Fibroblast of the aortic adventitia (primary cell): ENCODE measurements at places on chromosomes 4 and X. TPM values are rescaled to one million over a fixed set of nuclear protein-coding genes. Genes with fewer than 3 reads are reported as not detected.

Gene AMBN
- total RNA-seq = not detected in 2 replicates

- DNase-seq = no peak
Measured at GRCh38 chrX:47648376-47648775, 2.0 kb downstream of the ELK1 start.

DNA sequence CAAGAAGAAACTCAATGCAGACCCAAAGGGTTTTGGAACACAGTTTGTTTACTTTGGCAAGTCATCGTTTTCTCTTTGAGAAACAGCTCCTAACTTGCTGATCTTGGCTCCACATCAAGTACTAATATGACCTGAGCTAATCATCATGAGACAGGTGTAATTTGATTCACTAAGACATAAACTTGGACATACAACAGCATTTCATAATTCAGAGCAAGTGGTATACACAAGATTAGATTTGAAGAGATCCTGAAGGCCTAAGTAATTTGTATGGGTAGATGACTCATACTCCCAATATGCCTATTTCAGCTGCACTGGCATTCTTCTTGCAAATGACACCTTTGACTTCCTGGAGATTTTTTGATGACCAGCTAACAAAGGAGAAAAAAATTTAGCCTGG, 1521.7 kb downstream of the RPA4 start:
- DNase-seq = no peak

- no peak for DNase-seq
Measured at GRCh38 chrX:34144246-34144645, 12.1 kb upstream of the FAM47A start.

Gene TMEM150C
- 0.45 and 1.9 TPM in 2 replicates for total RNA-seq

- DNase-seq = no peak
Measured at GRCh38 chr4:135838889-135839288, 1637.3 kb upstream of the PABPC4L start.
